ENCODE measurements at places on chromosomes 5 and 9. TPM values are rescaled to one million over a fixed set of nuclear protein-coding genes. Genes with fewer than 3 reads are reported as not detected.

The ZNF366 gene
- 0.73 TPM for polyA plus RNA-seq

GRCh38 chr5:166431456-166431855, 1860.0 kb upstream of the WWC1 start:
- no peak overlapping the region for H3K27ac ChIP-seq
- no peaks in the 10 kb centered on the region for H3K36me3 ChIP-seq
- no peak for DNase-seq
- no peak overlapping the region for H3K4me3 ChIP-seq
- H3K27me3 ChIP-seq: no peaks in the 10 kb centered on the region

The SHOC1 gene
- 0.44 TPM for polyA plus RNA-seq

- H3K4me3 ChIP-seq: no peak overlapping the region
- H3K27me3 ChIP-seq: no peaks in the 10 kb centered on the region
- no peak overlapping the region for H3K27ac ChIP-seq
- H3K4me1 ChIP-seq: no peaks in the 10 kb centered on the region
- DNase-seq: no peak
These were observed 16.7 kb downstream of the RC3H2 start for GRCh38 chr9:122888480-122888879.

DNA sequence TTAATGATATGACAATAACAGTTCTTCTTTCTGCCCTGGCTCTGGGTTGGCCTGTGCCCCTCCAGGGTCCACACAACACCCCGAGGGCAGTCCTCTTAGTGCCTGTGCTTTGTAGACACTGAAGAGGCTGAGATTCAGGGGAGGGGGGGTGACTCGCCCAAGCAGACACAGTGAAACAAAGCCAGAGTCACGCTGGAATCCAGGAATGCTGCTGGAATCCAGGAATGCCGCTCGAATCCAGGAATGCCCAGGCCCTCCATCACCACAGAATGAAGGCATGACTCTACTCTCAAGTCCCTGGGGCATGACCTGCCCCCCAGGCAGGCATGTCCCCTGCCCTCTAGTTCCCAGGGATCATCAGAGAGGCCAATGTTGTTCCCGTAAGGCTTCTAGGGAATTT, 73.1 kb downstream of the LRSAM1 start:
- peaks cover 40% of the 10 kb centered on the region for H3K36me3 ChIP-seq
- no peaks in the 10 kb centered on the region for H3K27me3 ChIP-seq
- H3K4me3 ChIP-seq: no peak overlapping the region
- peaks cover 26% of the 10 kb centered on the region for H3K4me1 ChIP-seq
- H3K27ac ChIP-seq: no peak overlapping the region
- DNase-seq: no peak

DNA sequence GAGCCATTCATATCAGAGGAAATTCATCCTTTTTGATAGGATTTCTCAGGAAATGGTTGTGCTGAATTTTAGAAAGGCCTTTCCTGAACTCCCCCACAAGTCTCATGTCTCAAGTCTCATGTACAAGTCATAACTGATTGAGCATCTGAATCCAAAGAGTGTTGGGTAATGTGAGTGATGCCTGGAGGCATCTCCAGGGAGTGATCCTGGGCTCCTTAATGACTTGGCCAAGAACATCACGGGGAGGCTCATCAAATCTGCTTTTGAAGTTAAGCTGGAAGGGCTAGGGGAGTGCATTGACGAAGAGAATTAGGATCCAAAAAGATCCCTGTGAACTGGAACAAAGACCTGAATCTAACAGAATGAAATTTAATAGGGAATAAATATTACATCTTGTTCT, 79.2 kb downstream of the MAST4 start:
- H3K27ac ChIP-seq: no peak overlapping the region
- no peak overlapping the region for H3K4me3 ChIP-seq
- no peaks in the 10 kb centered on the region for H3K27me3 ChIP-seq
- peaks cover 5% of the 10 kb centered on the region for H3K4me1 ChIP-seq

DNA sequence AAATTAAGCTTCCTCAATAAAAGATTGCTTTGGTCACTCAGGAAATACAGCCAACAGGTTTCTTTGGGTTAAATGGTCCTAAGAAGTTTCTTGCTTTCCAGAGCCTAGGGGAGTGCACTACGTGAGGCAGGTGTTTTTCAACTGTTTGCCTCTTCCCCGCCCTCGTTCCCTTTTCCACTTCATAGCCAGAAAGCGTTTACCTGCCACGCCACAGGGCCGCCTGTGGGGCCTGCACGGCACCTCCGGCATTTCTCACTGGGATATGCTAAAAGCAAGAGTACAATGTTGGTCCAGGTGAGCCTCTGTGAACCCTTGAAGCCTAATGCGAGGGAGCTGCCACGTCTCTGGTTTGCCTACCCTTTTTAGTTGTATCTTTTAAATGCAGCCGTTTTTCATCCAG, 167.6 kb upstream of the OTULINL start:
- no peaks in the 10 kb centered on the region for H3K4me1 ChIP-seq
- H3K36me3 ChIP-seq: peaks cover 43% of the 10 kb centered on the region

- H3K27ac ChIP-seq: no peak overlapping the region
- H3K27me3 ChIP-seq: no peaks in the 10 kb centered on the region
- no peaks in the 10 kb centered on the region for H3K4me1 ChIP-seq
- DNase-seq: no peak
These were observed 24.3 kb downstream of the ISOC1 start for GRCh38 chr5:129118826-129119225.

DNA sequence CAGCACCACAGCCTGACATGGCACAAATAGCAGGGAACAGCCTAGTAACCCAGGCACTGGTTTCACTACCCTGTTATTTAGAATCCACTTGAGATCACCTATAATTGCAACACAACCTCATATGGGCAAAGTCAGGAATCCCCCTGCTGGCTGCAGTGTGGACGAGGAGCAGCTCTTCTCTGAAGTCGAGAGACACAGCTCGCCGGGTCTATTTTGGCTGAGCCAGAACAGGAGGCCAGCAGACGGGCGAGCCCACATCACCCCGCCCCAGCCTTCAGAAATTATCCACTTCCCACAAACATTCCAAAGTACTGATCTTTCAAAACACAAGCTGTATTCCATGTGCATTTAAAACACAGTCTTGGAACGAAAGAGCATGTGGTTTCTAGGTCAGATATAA, 179.0 kb downstream of the ROR2 start:
- DNase-seq: peak; percentile 74
- H3K36me3 ChIP-seq: no peaks in the 10 kb centered on the region
- no peaks in the 10 kb centered on the region for H3K27me3 ChIP-seq
- no peaks in the 10 kb centered on the region for H3K4me1 ChIP-seq
- H3K4me3 ChIP-seq: no peak overlapping the region

DNA sequence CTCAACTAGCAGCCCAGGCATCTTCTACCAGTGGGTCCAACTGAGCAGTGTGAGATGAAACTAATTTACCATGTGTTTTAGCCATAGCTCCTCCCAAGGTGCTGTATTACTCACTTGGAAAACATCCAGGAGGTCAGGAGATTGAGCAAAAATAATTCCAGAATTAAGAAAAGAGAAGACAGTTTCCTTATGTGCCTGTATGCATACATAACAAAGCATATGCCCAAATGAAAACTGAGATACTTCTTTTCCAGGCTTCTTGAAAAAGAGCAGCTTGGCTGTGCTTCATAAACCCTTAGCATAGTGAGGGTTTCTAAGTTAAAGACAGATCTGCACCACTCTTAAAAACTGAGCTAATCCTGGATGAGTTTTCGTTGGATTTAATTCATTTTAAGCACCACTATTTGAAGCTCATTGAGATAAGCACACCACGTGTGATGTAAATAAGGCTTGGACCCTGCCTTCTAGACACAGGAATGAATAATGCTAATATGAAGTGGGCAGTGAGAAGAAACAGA, 119.4 kb downstream of the ADAMTS12 start:
- H3K27me3 ChIP-seq: no peaks in the 10 kb centered on the region
- H3K4me3 ChIP-seq: no peak overlapping the region
- H3K4me1 ChIP-seq: peaks cover 3% of the 10 kb centered on the region
- H3K27ac ChIP-seq: no peak overlapping the region
- no peaks in the 10 kb centered on the region for H3K36me3 ChIP-seq
- no peak for DNase-seq

- H3K27me3 ChIP-seq: no peaks in the 10 kb centered on the region
- H3K4me1 ChIP-seq: no peaks in the 10 kb centered on the region
- no peak overlapping the region for H3K27ac ChIP-seq
- no peaks in the 10 kb centered on the region for H3K36me3 ChIP-seq
These were observed 21.1 kb upstream of the EEIG1 start for GRCh38 chr9:128001779-128002298.

GRCh38 chr5:90865180-90865579, 306.6 kb downstream of the ADGRV1 start:
- no peak overlapping the region for H3K4me3 ChIP-seq
- H3K36me3 ChIP-seq: no peaks in the 10 kb centered on the region
- no peaks in the 10 kb centered on the region for H3K27me3 ChIP-seq
- no peaks in the 10 kb centered on the region for H3K4me1 ChIP-seq
- H3K27ac ChIP-seq: no peak overlapping the region
- DNase-seq: no peak

GRCh38 chr5:14678773-14679334, 14.3 kb downstream of the OTULIN start:
- no peak overlapping the region for H3K4me3 ChIP-seq
- peaks cover 19% of the 10 kb centered on the region for H3K4me1 ChIP-seq
- no peak overlapping the region for H3K27ac ChIP-seq
- H3K27me3 ChIP-seq: no peaks in the 10 kb centered on the region
- peaks cover 15% of the 10 kb centered on the region for H3K36me3 ChIP-seq
- DNase-seq: no peak

DNA sequence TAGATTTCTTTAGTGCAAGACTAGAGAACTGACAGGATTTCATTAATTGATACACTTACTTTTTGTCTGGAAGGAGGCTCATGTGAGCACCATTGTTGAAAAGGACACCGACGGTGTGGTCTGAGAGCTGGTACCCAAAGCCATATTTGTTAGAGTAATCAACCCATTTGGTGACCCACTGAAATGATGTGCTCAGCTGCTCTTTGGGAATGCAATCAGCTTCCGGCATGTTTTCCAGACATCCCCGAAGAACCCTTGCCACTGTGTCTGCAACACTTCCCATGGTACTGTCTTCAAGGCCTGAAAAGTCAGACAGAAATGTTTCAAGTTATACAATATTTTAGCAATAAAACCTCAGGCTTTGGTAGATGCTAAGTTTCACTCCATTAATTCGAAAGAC, 4.4 kb downstream of the PLK2 start:
- H3K27ac ChIP-seq: no peak overlapping the region
- H3K27me3 ChIP-seq: no peaks in the 10 kb centered on the region
- peaks cover 14% of the 10 kb centered on the region for H3K36me3 ChIP-seq
- no peaks in the 10 kb centered on the region for H3K4me1 ChIP-seq

The COL23A1 gene
- 1.1 TPM for polyA plus RNA-seq

- H3K4me1 ChIP-seq: no peaks in the 10 kb centered on the region
- H3K27me3 ChIP-seq: no peaks in the 10 kb centered on the region
- no peak overlapping the region for H3K27ac ChIP-seq
- H3K4me3 ChIP-seq: no peak overlapping the region
These were observed 122.8 kb upstream of the TNPO1 start for GRCh38 chr5:72693546-72694205.

The TAS2R1 gene
- not detected for polyA plus RNA-seq

The TARS1 gene
- 71.5 TPM for polyA plus RNA-seq

The WNT8A gene
- polyA plus RNA-seq: not detected

DNA sequence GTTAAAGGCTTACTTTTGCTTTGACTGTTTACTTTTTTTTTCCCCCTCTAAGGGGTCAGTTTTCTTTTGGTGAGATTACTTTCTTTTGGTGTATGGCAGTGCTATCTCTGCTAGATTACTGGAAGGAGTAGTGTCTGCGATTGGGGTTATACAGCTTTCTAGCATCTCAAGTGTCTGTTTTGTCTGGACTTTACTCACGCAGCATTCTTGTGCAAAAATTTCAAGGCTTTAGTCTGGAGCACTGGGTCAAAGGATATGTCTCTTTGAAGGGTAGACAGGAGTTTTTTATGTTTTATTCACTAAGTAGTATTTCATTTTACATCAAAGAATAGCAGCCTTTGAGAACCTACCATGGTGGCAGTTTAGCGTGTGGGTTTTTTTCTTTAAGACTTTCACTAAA, 52.6 kb downstream of the NDUFS4 start:
- DNase-seq: no peak
- no peak overlapping the region for H3K27ac ChIP-seq
- no peaks in the 10 kb centered on the region for H3K36me3 ChIP-seq
- H3K27me3 ChIP-seq: no peaks in the 10 kb centered on the region
- H3K4me1 ChIP-seq: peaks cover 8% of the 10 kb centered on the region
- H3K4me3 ChIP-seq: no peak overlapping the region

The PFN3 gene
- not detected for polyA plus RNA-seq

- H3K27ac ChIP-seq: no peak overlapping the region
- H3K36me3 ChIP-seq: peaks cover 12% of the 10 kb centered on the region
- H3K4me3 ChIP-seq: no peak overlapping the region
- peaks cover 51% of the 10 kb centered on the region for H3K4me1 ChIP-seq
These were observed 39.7 kb upstream of the SLC25A51 start for GRCh38 chr9:37943345-37944265.

GRCh38 chr5:176847726-176848290, 37.4 kb downstream of the UNC5A start:
- peaks cover 16% of the 10 kb centered on the region for H3K27me3 ChIP-seq
- no peak overlapping the region for H3K4me3 ChIP-seq
- DNase-seq: no peak
- no peaks in the 10 kb centered on the region for H3K4me1 ChIP-seq
- no peak overlapping the region for H3K27ac ChIP-seq
- H3K36me3 ChIP-seq: no peaks in the 10 kb centered on the region

The SLC6A19 gene
- polyA plus RNA-seq: not detected

- no peak overlapping the region for H3K4me3 ChIP-seq
- H3K4me1 ChIP-seq: peaks cover 15% of the 10 kb centered on the region
- H3K36me3 ChIP-seq: no peaks in the 10 kb centered on the region
- no peaks in the 10 kb centered on the region for H3K27me3 ChIP-seq
These were observed 176.6 kb downstream of the NR3C1 start for GRCh38 chr5:143226872-143227271.

GRCh38 chr5:124910354-124911016, 164.0 kb upstream of the ZNF608 start:
- no peaks in the 10 kb centered on the region for H3K36me3 ChIP-seq
- H3K4me3 ChIP-seq: no peak overlapping the region
- no peak overlapping the region for H3K27ac ChIP-seq
- H3K27me3 ChIP-seq: no peaks in the 10 kb centered on the region

The ANKRD55 gene
- 0.06 TPM for polyA plus RNA-seq
